ENCODE measurements at places on chromosomes 6 and 20.
A peak's percentile ranks its signal among the peaks of the same experiment; 100 is the strongest.

GRCh38 chr6:54085541-54085940 lies 25.7 kb upstream of the MLIP start:
- DNase-seq = peak; percentile 39

- no peak for DNase-seq
Measured at GRCh38 chr6:31180500-31180899, 10.0 kb upstream of the POU5F1 start.

- DNase-seq = peak; percentile 12
Measured at GRCh38 chr20:38290829-38291814, 12.8 kb upstream of the BPI start.

DNA sequence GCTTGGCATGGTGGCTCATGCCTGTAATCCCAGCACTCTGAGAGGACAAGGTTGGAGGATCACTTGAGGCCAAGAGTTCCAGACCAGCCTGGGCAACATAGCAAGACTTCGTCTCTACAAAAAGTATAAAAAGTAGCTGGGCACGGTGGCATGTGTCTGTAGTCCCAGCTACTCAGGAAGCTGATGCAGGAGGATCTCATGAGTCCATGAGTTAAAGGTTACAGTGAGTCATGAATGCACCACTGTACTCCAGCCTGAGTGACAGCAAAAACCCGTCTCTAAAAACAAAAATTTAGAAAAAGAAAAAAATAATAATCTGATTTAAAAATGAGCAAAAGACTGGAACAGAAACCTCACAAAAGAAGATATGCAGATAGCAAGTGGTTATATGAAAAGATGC lies 279.7 kb downstream of the RNGTT start:
- DNase-seq = no peak

DNA sequence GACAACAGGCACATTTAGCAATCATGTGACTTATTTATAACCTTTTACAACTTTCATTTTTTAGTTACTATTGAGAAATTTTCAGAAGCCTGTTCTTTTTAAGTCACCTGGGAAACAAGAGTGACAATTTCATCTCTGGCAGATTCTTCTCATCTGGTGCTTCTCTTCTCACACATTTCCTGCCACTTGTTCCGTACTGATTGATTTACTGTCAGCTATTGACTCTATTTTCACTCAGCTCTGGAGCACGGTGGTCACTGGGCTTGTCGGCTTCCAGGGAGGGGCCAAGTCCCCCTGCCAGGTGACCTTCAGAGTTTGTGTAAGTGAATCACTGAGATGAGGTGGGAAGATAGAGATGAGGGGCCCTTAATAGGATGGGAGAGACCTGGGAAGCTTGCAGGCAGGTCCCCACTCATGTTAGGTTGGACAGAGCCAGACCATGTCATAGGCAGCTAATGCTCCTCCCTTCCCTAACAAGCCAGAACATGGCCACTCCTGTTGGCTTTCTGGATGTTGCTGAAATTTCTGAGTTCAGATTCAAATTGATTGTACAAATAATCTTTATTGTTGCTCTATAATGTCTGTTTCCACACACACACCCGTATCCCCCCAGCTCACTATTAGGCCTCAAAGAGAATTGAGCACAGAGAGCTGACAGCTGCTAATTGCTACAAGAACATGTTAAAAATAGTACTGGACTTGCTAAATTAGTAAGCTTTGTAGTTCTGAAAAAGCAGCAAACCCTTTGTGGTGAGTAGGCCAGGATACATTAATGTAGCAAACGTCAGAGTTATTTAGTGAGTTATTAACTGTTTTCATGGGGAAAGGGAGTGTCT lies 13.3 kb downstream of the DUSP22 start:
- DNase-seq = no peak

- DNase-seq = no peak
Measured at GRCh38 chr6:169293196-169293595, 39.5 kb upstream of the THBS2 start.

DNA sequence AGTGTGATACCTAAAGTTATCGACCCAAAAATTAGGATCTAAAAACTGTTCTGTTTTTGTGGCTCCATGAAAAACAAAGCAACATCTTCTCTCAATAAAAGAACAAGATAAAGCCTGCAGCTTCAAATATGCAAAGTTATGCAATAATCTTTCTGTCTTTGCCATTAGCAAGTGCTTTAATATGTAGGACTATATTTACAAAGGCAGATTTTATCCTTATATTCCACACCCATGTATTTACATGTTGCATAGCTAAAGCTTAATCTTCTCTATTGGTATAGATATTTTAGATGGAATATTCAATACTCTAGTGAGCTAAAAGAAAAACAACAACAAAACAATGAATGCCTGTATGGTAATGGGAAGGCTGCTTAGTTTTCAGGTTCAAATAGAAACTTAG lies 628.2 kb downstream of the PHF3 start:
- no peak for DNase-seq

DNA sequence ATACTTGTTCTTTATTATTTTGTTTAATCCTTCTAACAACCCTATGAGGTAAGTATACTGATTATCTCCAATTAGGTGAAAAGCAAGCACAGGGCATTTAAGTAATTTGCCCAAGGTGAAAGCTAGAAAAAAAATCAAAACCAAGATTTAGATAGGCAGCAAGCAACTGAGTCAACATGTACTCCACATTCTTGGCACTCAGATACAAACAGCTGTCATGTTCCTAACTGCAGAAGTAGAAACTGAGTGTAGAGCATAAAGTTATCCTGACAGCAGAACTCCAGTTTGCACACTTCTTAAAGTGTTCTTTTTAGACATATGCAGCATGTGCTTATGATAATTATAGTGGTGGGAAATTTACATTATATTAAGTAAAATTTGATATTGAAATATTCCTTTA lies 278.1 kb downstream of the MEI4 start:
- no peak for DNase-seq

DNA sequence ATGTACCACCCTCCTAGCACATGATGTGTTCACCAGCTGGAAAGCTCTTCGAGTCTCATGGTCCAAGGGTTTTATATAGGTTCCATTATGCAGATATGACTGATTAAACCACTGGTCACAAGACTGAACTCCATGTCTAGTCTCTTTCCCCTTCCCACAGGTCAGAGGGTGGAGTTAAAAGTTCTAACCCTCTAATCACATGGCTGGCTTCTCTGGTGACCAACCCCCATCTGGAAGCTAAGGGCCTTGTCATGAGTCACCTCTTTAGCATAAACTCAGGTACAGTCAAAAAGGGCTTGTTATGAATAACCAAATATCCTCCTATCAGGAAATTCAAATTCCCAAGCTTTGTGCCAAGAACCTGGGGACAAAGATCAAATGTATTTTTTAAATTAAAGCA lies 52.0 kb upstream of the KLHL31 start:
- no peak for DNase-seq

GRCh38 chr6:154874773-154875592 lies 120.1 kb upstream of the TIAM2 start:
- no peak for DNase-seq

DNA sequence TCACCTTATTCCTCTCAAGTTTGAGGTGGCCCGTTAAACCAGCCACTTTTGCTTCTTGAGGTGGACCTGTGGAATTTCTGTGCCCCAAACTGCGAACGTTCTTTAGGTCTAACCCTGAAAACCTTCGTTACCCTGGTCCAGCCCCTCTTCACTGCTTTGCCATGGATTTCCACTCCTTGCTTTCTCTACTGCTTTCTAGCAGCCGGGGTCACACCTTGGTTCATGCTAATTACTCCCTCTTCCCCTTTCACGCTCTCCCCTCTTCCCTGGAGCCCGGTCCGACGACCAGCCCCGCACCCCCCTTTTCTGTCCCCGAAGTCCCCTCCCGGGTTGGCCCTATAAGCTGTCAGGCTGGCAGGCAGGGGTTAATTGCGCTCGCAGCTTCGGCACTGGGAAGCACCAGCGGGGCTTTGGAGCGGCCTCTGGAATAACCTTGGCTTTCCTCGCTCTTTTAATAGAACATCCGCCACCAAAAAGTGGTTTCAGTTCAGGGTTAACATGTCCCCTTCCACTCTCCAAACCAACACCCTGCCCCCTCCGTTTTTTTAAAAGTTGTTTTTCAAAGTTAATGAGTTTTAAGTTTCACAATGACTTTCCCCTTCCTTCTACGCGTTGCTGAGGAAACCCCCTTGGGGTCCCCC lies 1.4 kb upstream of the HIVEP1 start:
- DNase-seq = no peak

GRCh38 chr6:169984181-169985120 lies 233.0 kb downstream of the ERMARD start:
- no peak for DNase-seq

- no peak for DNase-seq
Measured at GRCh38 chr6:105038259-105038658, 81.4 kb downstream of the LIN28B start.

DNA sequence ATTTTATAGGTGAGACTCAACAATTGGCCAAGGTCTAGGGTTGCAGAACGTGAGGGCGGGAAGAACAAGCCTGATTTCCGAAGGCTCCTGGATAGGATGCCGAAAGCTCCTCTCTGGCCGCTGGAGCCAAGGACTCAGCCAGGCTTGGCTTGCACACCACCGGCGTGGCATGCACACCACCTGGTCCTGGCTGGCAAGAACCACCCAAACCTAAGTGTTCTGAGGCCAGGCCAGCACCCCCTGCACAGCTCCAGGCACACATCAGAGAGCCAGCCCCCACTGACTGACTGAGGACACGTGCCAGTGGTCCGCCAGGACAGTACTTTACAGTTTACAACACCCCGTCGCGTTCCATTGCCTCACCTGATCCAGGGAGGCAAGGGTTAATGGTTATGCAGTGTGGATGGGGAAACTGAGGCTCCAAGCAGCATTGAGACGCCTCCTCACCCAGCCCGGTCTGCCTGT lies 414 bp downstream of the TGM2 start:
- no peak for DNase-seq

- no peak for DNase-seq
Measured at GRCh38 chr6:8589941-8590729, 154.8 kb upstream of the SLC35B3 start.

DNA sequence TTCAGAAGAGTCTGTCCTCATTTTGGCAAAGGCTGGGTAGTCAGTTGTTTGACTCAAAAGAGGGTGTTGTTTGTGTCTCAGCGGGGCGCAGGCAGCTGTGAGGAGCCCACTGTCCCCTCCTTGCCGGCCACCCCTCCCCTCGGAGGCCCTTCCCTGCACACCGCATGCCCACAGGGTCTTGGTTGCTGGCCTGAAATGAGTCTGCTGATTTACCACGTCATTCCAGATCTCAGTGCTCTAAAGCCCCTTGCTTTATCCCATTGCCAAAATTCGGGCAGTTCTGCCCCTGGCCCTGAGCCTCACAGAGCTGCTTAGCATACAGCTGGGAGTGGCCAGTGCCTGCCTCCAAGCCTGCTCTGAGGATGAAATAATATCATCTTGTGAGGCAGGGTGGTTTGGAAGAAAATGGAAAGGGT lies 220.7 kb downstream of the UST start:
- DNase-seq = no peak

DNA sequence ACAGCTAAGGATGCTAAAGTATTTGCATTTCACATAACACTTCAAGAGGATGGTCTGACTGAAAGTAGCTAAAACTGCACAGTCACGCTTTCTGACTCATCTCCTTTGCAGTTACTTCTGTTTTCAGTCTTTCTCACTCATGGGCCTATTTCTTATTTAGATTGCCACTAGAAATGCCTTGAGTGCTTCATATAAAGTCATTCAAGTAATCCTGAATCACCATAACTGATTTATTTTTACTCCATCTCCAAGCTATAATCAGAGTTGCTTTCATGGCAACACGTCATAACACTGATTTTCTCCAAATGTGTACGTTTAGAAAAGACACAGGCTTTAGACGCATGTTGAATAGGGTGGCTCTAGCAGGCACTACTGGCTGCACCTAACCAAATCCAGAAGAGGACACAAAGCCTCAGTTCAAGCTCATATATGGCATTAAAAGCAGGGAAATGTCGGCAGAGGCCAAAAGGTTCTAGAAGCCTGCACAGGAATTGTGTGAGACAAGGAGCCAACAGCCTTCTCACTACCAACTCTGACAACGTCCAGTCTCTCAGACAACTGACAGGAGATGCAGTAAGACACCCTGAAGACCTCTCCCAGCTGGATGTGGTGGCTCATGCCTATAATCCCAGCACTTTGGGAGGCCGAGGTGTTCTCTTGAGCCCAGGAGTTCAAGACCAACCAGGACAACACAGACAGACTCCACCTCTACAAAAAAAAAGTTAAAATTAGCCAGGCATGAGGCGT lies 64.1 kb upstream of the BEND6 start:
- DNase-seq = no peak

GRCh38 chr6:168596344-168596743 lies 155.4 kb downstream of the SMOC2 start:
- DNase-seq = no peak

DNA sequence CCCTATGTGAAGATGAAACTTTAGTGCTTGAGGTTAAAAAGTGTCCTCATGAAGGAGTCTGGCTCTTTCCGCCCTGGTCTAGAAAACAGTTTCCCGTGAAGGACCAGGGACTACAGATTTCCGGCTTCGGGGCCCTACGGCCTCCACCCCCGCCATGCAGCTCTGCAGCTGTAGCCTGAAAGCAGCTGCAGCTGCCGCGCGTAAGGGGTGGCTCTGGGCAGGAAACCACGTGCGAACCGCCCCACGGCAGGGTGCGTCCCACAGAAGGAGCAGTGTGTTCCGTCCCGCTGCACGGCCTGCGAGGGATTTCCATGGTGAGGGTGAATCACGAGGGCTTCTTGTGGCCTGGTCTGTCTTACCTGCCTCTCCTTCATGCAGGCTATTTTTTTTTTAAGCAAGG lies 117.0 kb downstream of the ERMARD start:
- no peak for DNase-seq

All from SHP77 treated with DMSO at 0.1 percent for 48 hours (cell line).